ENCODE measurements at places on chromosomes 7 and 10. TPM values are rescaled to one million over a fixed set of nuclear protein-coding genes. Genes with fewer than 3 reads are reported as not detected.

HYAL4 gene
- 0.10 TPM for total RNA-seq

DMBT1 gene
- total RNA-seq = not detected

TRRAP gene
- total RNA-seq = 65.1 TPM

DNA sequence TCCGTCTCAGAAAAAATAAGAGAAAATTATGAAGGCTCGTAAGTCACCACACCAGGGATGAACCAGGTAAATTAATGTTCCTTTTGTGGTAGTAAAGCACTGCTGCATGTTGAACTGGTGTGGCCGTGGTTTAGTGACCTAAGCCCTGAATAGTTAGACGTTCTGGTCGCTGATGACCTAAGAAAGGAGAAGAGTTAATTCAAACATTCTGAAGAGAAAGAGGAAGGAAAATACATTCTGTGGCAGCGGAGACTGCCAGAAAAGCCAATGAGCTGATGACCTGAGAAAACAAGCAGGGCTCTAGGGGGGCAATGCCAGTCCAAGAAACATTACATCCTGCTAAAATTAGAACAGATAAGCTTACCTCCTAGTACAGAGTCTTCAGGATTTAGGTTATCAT, 17.5 kb downstream of the DNAJC9 start:
- DNase-seq = no peak

DNA sequence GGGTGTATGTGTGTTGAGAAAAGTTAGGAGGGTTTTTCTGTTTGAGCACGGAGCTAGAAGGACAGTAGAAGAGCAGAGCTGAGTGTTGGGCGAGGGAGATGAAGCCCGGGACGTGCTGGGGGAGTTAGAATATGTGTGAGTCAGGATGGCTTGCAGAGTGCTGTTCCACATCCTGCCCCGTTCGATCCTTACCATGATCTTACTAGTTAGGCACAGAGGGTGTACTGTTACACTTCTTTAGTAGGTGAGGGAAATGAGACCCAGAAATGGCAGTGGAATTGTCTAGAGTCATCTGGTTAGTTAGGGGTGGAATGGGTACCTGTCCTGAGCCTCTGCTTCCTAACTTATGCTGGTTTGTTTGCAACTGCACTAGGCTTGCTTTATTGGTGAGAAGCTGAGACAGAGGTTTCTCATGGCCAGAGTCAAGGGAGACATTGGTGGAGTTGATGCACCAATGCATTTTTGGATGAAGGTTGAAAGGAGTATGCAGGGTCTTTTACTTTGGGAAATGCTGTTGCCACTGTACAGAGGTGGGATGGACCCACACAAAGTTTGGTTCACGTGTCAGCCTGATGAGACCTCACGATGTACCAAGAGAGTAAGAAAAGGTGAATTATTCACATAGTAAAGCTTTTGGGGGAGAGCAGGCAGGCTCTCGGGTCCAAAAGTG, 42.4 kb downstream of the CCNY start:
- DNase-seq = peak; percentile 11

DNA sequence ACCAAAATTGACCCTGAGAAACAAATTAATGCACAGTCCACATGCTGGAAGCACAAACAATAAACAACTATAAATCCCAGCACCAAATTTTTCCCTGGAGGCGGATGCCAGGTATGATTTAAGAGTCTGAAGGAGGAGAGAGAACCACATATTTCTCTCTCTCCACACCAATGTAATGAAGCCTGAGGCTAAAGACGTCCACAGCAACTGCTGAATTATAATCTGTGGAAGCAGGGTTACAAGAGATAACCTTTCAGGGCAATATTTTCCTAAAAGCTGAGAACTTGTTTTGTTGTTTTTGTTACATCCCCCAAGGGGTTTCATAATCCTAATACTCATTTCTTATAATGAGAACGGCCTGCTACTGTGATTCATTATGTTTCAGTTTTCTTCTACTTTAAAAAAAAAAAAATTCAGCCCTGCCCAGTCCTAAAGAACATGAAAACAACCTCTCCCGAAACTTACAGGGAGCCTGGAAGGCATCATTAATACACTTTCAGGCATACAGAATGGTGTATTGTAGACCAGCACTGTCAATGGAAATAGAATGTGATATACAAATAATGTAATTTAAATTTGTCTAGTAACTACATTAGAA, 48.5 kb upstream of the ABLIM1 start:
- DNase-seq = no peak

DNA sequence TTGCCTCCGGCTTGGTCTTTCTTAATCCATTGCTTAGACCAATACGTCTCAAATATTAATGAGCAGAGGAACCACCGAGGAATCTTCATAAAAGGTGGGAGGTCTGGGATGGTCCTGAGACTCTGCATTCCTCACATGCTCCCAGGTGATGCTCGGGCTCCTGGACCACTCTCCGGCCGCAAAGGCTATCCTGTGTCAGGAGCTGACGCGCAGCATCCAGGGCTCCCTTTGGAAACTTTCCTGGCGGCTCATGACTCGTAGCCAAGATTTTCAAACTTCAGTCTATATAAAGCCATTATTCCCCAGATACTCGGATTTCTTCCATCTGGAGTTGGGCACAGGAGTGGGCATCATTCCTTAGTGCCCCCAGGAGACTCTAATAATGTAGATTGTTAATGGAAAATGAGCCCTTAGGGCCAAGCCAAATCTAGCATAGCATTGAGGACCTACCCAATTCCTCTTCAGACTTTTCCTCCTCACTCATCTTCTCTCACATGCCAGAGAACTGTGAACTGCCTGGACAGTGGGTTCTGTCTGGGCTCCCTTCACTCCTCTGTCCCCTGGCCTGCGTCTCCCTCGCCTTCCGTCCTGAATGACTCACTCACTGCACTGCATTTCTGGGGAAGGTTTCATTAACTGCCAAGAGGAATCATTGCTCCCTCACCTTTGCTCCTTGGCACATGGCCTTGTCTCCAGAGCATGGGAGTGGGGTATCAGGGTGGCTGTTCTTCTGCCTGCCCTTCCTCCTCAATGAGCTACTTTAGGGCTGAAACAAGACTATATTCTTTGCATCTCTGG, 89.3 kb downstream of the MKI67 start:
- no peak for DNase-seq

GRCh38 chr10:114437473-114438292, 33.4 kb upstream of the AFAP1L2 start:
- DNase-seq = no peak

DNA sequence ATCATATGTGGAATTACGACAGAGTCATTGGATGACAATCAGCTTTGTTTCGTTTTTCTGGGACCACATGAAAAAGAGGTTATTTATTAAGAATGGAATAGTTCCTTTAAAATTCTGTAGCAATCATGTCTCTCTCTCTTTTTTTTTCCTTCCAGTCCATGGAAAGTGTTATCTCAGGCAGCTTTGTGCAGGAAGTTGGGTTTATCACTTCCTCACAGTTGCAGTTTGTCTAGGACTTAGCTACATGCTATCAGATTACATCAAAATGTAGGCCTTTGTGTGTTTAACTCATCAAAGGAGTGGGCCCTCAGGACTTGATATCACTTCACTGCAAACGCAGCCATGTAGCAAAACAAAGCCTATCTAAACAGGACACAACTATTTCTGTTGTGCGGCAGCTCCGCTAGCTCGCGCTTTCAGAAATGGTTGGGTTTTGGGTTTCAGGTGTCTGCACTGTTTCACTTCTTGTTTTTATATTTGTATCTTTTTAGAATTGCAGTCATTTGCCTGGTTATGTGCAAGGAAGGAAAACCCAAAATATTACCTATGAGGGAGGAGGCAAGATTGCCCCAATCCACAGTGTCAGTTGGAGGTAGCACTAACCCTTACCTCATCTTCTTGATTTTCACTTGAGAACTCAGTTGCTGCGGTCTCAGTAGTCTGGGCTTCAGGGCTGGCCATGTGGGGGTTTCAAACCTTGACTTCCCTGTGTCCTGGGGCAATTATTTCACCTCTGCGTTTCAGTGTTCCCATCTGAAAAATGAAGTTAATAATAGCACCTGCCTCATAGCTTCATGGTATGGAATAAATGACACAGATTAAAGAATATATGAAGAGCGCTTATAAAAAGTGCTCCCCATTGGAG, 66.7 kb downstream of the HHEX start:
- DNase-seq = no peak

DNA sequence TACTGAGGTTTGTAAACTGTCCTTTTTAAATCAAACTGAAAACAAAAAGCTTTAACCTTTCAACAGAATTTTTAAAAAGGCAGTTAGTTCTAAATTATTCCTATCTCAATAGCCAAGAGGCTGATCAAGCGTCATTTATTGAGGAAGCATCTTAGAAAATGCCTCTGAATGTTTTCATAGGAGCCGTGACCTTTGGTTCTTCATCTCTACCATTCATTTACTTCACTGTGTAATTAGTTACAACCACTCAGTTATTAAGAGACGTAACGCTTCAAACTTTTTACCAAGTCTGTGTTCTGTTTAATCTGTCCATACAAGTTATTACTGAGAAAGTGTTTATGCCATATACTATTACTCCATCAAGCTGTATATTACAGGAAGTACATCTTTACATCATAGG, 107.4 kb upstream of the KMT2E start:
- no peak for DNase-seq

DNA sequence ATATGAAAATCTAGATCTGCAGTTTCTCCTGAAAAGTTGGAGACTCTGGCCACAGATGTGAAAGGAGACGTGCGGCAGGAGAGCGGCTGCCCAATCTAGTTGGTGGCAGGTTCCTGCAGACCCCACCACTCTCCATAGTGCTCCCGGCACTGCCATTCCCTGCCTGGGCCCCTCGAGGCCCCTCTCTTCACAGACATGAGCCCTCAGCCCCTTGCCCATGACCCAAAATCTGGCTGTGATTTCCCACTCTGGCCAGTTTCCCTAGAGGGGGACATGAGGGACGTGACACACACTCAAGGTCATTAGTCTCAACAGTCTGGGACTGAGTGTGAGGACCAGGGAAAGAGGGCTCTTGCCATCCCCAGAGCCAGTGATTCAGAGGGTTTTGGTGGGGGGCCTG, 138.7 kb downstream of the PTPN20 start:
- DNase-seq = no peak

DNA sequence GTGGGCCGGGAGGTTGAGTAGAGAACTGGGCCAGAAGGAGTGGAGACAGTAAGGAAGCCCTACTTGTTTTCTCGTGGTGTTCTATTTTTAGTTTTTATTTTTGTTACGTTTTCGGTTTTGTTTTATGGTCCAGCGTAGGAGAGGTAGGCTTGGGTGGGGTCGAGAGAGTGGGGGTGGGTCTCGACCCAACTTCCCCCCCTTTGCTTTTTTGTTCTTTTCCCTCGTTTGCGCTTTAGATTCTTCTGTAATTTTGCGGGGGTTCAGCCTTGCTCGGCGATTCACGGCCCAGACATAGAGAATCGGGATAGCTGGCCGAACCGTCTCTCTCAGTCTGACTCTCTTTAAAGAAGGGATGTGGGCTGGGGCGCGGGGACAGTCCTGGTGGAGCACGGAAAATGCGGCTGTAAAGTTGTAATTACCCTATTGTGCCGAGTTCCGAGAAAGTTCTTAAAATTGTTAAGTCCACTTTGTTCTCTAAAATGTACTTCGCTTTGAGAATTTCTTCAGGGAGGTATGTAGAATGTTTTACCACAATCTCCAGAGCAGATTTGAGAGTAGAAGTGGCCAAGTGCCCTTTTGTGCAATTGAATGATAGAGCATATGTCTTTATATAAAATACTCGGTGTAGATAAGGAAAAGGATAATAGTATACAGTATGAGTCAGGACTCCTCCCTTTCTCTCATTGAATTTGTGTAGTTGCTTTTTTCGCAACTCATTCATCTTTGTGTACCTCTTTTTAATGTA, 816 bp downstream of the DMTF1 start:
- DNase-seq = peak; percentile 29

DNA sequence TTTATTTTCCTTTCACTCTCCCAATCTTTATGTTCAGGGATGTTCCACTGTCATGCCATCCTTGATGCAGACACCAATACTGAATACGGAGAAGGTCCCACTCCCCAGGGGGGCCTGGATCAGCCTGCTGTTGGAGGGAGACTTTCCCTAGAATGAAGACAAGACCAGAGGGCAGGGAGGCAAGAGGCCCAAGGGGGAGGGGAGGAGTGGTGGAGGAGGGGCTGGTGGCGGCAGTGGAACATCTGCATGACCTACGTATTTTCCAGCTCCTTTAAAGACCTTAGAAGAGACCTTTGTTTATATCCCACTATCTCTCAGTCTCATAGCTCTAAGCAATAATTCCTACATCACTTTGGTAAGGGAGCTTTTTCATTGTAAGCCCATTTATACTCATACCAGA, 183.0 kb downstream of the HECW1 start:
- DNase-seq = no peak

DNA sequence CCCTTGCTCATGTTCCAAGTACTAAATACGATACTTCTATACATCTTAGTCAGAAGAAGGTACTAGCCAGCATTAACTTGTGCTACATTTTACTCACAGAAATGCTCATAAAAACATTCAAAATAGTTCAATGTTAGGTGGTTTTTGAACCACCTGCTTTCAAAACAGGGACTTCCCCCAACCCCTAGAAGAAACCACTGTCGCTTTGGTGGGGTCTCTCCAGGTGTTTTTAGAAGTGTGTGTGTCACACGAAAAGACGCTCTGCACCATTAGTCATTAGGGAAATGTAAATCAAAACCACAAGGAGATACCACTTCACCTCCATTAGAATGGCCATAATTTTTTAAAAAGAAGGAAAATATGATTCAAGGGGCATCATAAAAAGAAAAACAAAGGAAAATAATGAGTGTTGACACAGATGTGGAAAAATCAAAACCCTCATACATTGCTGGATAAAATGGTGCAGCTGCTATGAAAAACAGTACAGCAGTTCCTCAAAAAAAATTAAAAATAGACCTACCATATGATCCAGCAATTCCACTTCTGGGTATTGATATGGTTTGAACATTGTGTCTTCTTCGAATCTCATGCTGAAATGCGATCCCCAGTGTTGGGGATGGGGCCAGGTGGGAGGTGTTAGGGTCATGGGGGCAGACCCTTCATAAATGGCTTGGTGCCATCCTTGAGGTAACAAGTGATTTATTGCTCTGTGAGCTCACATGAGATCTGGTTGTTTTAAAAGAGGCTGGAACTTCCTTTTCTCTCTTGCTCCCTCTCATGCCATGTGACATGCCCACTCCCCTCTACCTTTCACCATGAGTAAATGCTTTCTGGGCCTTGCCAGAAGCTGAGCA, 74.2 kb downstream of the MALSU1 start:
- peak; percentile 48 for DNase-seq

DNA sequence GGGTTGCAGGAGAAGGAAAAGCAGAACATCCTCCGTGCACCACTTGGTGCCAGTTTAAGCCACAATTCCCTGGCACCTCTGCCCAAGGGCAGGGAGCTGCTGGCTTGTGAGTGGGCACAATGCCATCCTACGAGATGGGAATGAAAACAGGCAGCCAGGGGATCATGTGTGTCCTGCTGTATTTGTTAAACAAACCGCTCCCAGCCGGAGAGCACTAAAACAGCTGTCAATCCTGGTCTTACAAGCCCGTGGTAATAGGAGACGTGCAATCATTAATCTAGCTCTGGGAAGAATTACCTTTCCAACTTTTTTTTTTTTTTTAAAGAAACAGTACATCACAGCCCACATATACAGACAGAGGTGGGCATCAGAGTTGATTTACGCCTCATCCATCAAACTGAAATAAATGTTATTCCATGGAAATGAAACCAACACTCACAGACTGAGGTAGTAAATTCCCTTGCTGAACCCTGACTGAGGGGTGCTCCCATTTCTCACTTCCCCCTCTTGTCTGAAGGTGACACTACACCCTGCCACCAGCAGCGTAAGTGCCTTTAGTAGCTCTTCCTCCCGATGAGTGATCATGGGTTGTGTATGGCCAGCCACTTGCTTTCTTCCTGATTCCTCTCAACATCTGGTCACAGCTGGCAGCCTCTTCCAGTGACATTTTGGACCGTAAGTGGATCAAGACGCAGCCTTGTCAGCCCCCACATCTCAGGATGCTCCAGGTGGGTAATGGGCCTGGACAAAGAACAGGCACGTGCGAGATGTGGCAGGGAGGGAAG, 143.8 kb downstream of the TEX36 start:
- DNase-seq = no peak

- DNase-seq = no peak
These were observed 2.0 kb upstream of the AOAH start for GRCh38 chr7:36726311-36726710.

Data from activated CD4-positive, alpha-beta T cell treated with anti-CD3 and anti-CD28 coated beads, Interleukin-2, amount 10 ng/mL, durations not matched to agents 7 days and 5 days (primary cell).